ENCODE measurements at places on chromosomes 1 and 21.

- no peak for DNase-seq
These were observed 30.9 kb downstream of the WNT3A start for GRCh38 chr1:228037401-228038386.

GRCh38 chr1:247357781-247358211 lies 26.1 kb upstream of the ZNF496 start:
- DNase-seq = no peak

DNA sequence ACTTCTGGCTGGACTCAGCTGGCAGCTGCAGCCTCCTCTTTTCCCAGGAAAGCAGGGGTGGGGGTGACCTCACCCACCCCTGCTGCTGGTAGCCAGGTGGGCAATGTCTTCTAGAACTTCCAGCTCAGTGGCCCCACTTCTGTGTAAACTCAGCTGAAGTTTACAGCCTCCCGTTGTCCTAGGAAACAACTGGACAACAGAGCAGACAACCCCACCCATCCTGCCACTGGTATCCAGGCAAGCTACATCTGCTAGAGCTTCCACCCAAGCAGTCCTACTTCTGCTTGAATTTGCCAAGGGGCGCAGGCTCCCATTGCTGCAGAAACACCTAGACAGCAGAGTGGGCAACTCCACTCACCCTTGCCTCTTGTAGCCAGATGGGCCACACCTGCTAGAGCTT lies 309.6 kb upstream of the BEND5 start:
- DNase-seq = no peak

GRCh38 chr1:180630408-180631193 lies 1.2 kb upstream of the XPR1 start:
- no peak for DNase-seq

DNA sequence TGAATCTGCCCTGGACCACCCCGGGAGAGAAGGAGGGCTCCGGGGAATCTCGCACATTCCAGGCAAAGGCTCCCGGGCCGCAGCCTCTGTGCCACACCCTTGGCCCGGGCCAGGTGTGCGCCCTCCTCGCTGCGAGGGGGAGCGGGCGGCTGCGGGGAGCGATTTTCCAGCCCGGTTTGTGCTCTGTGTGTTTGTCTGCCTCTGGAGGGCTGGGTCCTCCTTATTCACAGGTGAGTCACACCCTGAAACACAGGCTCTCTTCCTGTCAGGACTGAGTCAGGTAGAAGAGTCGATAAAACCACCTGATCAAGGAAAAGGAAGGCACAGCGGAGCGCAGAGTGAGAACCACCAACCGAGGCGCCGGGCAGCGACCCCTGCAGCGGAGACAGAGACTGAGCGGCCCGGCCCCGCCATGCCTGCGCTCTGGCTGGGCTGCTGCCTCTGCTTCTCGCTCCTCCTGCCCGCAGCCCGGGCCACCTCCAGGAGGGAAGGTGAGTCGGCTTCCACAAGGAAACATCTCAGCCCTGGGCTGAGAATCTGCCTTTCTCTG lies at the start of gene LAMC2:
Gene LAMC2, plus strand, starts transcription at position 324 of the 550 bp plus-strand sequence. Its CDS starts 89 bp downstream, at position 413.
- peak; percentile 79 for DNase-seq

GRCh38 chr1:180994262-180994661 lies 28.4 kb downstream of the STX6 start:
- no peak for DNase-seq

DNA sequence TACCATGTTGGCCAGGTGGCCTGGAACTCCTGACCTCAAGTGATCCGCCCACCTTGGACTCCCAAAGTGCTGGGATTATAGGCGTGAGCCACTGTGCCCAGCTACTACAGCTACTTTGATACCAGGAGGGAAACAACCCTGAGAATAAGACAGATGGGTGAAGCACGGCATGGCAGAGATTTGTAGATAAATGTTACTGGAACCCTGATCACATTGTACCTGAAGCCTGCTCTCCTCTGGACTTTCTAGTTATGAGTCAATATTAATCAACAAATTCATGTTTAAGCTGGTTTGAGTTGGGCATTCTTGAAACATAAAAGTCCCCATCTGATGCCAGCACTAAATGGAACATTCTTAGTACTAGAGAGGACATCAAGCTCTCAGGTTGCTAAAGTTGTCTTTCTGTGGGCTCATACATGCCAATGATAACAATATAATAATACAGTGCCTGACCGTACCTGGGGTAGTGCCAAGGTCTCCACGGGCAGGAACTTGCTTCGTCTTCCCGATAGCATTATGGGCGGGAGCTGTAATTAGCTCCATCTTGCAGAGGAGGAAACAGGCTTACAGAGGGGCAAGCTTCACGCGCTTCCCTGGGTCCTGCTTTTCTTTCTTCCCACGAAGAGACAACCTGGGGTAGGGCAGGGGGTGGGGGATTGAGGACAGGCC lies 30.7 kb upstream of the SLC19A1 start:
- no peak for DNase-seq

DNA sequence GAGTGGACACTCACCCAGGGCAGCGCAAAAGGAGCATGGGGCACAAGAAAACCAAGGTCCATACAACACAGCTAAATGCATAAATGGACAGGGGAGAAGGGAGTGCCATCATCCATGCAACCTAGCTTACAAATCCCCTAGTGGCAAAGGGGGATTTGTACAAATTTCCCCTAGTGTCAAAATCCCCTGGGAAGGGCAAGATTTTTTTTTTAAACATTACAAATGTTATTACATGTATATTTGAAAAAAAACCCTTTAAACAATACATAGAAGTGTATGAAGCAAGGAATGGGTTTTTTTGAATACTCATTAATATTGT lies 89.6 kb upstream of the IVNS1ABP start:
- no peak for DNase-seq

GRCh38 chr1:201570886-201571624 lies 32.1 kb downstream of the NAV1 start:
- DNase-seq = peak; percentile 69

GRCh38 chr21:33492571-33492970 lies 1.1 kb upstream of the DNAJC28 start:
- no peak for DNase-seq

DNA sequence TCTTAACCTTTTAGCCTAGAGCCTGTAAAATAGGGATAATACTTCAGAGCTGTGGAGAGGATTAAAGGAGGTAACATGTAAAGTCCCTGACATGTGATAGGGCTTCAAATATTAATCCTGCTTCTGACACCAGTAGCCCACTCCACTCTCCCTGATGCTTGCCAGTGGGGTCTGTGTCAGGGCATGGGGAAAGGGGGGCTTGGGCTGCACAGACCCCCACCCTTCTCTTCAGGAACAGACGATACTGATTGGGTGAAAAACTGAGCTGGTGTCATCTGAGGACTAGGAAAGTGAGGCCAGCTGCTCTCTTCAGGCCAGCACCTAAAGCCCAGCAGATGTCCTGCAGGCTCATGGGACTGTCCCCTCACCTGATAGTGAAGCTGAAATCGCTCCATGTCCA lies 27.0 kb upstream of the MEF2D start:
- no peak for DNase-seq

Measured in NCI-H2081 (cell line).